Smooth muscle cell of the brain vasculature (primary cell): ENCODE measurements at places on chromosomes 5 and 9.

- DNase-seq = no peak
These were observed 102.9 kb downstream of the BOD1 start for GRCh38 chr5:173513521-173513991.

DNA sequence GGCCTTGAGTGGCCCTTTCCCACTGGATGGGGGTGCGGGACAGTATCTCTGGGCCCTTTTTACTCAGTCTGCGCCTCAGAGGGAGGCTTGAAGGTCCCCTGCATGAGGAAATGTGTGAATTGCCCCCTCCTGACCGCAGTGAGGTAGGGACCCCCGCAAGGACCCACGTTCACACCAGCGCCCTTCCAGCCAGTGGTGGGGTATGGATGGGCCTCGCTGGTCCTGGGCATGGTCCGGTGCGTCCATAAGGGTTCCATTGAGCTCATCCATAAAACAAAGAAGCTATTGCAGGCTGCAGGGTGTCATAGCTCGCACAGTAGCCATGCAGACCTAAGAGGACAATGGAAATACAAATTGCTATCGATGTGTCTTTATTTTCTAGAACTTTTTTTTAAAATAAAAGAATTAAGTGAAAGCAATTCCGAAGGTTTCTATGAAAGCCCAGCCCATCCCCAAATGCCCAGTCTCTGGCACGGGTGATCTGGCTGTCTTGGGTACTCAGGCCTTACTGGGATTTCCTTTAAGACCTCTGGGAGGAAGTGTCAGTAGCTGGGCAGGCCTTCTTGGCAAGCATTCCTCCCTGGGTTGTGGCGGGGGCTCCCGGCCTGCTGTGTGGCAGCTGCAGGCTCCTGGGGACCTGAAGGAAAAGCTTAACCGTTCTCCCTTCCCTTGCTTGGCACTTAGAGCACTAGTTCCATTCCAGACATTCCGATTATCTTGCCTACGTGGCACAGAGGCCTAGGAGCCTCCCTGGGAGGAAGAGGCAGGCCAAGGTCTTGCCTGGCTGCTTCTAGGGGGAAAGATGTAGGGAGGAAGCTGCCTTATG is 1.5 kb upstream of the SEMA5A start:
- peak; percentile 62 for DNase-seq

- DNase-seq = no peak
These were observed 7.4 kb downstream of the MTX3 start for GRCh38 chr5:79983618-79984017.

GRCh38 chr5:169001394-169001793 is 299.5 kb downstream of the SLIT3 start:
- no peak for DNase-seq
